ENCODE measurements at places on chromosomes 12 and 14.

DNA sequence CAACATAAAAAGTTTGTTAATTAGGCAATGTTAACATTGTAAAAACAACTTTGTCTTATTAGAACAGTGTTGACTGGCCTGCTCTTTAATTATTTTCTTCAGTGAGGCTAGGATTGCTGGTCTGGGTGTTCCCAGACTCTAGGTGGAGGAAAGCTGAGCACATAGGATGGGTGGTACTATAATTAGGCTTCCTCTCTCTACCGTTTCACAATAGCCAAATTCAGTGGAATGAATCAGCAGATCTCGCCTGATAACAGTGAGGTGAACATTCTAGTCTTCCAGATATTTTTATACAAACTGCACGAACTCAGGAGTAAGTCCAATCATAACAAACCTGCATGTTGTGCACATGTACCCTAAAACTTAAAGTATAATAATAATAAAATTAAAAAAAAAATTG lies 11.9 kb downstream of the PTGDR start:
- no peak for DNase-seq

DNA sequence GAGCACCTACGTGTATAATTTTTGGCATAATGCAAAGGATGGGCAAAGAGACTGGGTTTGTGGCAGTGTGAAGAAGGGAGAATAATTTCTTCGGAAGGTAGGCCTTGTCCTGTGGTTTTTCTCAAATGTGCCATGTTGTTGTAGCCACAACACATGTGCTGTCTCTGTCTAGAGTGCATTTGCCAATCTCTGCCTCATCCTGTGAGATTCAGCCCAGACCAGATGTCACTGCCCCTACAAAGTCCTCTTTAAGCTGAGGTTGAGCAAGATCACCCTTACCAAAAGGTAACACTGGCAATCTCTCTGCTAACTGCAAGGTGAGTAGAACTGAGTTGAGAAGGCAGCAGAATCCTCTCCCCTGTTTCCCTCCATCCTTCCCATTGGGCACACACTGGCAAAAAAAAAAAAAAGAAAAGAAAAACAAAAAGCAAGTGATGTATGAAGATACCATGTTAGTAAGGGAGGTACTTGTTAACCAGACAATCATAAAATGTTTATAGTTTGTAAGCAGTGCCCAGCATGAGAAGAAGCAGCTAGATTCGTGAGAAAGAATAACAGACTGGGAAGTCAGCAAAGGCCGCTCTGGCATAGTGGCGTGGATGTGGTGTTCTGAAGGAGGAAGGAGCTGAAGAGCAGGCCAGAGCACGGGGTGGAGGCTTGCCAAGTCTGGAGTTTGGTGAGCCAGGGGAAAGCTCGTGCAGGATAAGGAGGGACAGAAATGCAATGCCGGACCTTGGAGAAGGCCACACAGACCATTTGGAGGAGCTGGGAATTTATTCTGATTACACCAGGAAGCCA lies 18.9 kb downstream of the DYRK2 start:
- no peak for DNase-seq

DNA sequence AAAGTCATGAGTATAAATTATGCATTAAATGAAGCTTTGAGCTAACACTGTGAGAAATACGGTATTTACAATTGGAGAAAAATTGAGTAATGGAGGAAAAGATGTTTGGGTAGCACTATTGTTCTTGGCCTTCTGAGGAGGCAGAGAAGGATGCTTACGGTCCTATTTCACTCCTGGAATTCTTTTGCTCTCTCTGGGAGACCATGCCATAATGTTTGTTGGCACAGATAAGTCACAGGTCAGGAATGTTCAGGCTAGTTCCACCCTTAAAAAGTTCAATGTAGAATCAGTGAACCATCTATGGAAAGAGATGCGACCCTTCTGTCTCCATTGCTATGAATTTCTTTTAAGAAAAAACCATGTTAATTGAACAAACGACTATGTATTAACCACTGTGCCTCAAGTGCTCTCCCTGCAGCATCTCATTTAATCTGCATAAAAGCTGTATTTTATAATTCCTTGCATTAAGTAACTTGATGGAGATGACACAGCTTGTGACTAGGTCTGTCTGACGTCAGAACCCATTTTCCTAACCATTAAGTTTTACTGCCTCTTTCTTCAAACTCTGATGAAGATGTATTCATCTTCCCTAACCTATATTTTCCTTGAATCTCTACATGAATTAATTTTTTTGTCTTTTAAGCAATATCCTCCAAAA lies 9.5 kb downstream of the BATF start:
- no peak for DNase-seq

- peak; percentile 39 for DNase-seq
Observed at GRCh38 chr12:53102883-53103807, at the start of gene SOAT2. Gene SOAT2, plus strand, starts transcription at chr12:53103486. Its CDS starts 92 bp downstream, at chr12:53103578.

GRCh38 chr14:71062581-71063303 lies 155.5 kb downstream of the PCNX1 start:
- no peak for DNase-seq

DNA sequence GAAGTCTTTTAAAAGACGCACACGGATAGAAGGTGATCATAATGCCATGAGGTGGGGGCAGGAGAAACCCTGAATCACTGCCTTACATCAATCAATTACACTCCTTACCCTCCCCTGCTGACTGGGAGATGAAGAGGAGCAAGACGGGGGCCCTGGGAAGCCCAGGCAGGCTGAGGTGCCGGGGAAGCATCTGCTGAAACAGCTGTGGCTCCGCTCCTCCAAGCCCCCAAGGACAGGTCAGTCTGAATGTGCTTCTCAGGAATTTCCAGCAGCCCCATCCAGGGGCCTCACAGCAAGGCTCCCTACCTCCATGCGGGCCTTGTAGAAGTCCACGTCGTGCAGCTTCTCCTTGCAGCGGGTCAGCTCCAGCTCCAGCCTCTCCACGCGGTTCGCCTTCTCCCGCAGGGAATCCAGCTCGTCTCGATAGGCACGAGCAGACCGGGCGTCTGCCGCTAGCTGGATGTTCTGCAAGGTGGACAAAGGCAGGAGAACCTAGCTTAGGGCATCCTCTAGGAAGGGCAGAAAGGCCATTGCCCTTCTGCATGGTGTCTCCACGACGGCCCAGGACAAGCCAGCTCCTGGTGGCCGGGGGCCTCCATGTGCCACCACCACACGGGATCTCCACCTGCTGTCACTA lies 79.8 kb downstream of the CCDC88C start:
- DNase-seq = no peak

DNA sequence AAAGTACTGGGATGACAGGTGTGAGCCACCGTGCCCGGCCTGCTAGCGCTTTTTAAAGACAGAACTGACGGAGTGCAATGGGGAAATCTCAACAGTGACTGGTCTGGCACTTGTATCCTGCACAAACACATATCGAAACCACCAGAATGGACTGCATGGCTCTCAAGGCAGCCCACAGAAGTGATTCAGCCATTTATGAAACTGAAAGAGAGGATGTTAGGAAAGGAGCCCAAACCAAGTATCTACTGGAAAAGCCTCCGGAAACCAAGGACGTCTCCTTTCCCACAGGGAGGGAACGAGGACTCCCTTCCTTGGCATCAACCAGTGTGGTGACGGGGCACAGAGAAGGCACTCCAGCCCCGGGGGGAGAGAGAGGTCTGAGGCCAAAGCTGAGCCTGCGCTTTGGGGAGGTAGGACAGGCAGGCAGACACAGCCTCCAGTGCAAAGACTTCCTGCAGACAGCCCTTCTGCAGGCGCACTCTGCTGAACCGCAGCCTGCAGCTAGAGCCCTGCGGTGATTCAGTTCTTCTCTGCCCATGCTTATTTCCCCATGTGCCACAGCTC lies 16.5 kb downstream of the SLC15A4 start:
- DNase-seq = no peak

DNA sequence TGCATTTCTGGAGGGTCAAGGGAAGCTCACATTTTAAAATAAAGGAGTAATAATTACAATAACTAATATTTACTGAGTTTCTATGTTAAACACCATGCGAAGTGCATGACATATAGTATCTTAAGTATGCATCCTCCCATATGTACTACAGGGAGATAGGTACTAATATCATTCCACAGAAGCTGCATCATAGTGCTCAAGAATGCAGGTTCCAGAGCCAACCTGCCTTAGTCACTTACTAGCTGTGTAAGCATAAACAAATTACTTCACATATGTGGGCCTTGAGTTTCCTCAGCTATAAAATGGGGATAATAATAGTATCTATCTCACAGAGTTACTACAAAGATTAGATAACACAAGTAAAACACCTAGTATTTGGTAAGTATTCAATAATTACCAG lies 18.3 kb downstream of the ARMH4 start:
- DNase-seq = no peak

- DNase-seq = peak; percentile 71
Observed at GRCh38 chr14:67674139-67674479, 323 bp downstream of the VTI1B start.

- DNase-seq = no peak
Observed at GRCh38 chr12:15372352-15372751, 50.0 kb downstream of the PTPRO start.

DNA sequence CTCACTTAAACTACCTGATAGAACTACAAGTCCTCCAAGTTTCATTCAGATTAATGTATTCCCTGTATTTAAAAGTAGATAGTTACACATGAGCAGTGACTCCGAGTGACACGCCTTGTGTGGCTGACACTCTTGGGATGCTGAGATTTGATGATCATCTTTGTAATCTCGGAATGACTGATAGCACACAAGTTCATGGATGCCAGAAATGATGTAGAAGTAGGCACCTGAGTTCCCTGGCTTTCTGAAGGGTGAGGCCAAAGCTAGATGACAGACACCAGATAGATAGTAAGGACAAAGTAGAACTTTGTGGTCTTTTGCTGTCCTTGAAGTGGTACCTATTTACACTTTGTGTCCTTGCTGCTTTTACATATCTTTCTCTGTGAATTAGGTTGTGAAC lies 491.2 kb downstream of the PCNX1 start:
- DNase-seq = no peak

DNA sequence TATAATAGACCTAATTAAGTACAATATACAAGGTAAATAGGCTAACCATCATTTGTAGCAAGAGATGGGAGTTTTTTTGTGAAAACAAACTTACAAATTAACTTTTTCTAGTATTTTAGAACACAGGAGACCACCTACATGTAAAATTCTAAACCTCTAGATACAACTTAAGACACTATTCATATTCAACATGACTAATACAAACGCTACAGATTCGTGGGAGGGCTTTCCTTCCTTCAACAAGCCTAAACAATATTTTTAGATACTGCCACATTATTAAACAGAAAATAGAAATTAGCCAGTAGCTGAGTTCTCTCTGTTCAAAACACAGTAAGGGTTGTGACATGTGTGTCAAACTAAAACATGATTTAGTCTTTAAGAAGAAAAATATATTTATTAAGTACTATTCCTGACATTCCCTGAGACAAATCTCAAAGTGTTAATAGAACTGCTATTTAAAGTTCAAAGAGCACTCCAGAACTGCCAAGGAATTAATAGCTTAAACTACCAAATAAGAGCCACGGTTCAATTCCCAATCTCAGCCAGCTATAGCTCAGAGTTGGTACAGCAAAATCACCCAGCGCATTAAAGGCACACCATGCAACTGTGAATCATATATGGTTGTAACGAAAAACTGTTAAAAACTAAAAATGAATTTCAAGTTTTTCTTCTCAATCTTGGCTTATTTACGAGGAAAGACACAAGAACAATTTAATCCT lies 10.7 kb downstream of the MED13L start:
- DNase-seq = no peak

- no peak for DNase-seq
Observed at GRCh38 chr14:63891148-63891975, 38.6 kb downstream of the SYNE2 start.

DNA sequence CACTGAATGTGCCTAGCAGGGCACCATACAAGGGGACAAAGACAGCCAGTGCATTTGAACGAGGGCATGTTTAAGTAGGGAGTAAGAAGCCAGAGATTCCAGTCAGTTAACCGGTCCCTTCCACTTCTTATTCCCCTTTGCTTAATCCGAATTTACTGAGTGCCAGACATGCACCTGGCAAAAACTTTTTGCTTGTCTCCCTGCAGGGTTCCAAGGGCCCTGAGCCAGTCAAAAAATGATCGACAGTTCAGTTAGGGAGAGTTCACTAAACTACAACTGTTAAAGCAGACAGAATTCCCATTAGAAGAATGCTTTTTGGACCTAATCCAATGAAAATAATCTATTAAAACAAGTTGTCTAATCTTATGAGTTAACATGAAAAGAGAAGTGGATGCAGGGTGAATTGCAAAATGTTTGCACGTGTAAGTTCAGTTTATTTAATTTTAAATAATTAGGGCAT lies 193.8 kb downstream of the TMTC2 start:
- DNase-seq = no peak

DNA sequence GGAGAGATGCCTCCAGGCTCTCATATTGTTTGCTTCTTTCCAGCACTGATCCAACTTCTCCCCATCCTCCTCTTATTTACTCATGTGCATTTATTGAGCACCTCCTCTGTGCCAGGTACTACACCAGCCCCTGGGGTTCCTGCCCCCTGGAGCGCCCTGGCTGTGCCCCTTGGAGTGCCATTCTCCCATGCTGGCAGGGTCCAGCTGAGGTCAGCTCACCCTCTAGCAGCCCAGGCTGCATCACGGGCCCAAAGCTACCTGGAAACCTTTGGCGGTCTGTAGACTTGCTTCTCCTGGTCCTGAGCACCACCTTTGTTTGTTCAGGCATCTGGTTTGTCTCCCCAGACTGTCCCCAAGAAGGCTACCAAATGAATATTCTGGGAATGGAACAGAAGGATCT lies 67.0 kb downstream of the ADCK1 start:
- no peak for DNase-seq

- no peak for DNase-seq
Observed at GRCh38 chr12:101021911-101022388, 188.1 kb downstream of the SLC5A8 start.

- no peak for DNase-seq
Observed at GRCh38 chr12:41983856-41984255, 160.8 kb downstream of the GXYLT1 start.

DNA sequence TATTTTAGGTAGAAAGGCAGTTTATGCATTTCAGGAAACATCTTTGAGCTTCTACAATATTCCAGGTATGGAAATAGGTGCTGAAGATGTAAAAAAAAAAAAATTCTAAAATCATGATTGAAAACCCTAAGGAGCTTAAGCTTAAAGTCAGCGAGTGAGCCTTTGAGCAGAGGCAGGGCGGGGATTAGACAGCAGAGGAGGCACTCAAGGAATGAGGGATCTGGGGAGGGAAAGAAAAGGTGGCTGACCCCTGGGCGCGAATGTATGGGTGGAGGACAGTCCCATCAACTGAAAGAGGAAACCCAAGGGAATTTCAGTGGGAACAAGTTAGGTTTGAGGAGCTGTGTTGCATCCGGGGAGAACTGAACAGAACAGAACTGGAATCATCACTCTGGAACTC lies 6.4 kb upstream of the PTMS start:
- no peak for DNase-seq

DNA sequence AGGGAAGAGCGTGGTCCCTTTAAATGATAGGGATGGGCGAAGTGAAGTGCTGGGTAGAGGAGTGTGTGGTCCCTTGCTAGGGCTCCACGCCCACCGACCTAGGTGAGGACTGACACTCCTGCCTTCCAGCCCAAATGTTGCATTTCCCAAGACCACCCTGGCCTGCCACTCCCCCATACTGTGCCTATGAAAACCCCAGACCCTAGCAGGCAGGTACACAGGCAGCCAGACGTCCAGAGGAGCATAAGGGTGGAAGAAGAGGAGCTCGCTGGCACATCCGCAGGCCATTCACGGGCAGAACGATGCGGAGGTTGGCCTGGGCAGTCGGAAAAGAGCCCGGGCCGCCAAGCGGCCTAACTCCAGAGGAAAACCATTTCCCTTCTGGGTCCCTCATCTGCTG lies 817 bp upstream of the IPO8 start:
- no peak for DNase-seq

- no peak for DNase-seq
Observed at GRCh38 chr14:71688576-71688975, 243.7 kb upstream of the RGS6 start.

- peak; percentile 30 for DNase-seq
Observed at GRCh38 chr14:92105893-92106142, 564 bp downstream of the ATXN3 start.
